ENCODE measurements at places on chromosomes 2 and 18.
A peak's percentile ranks its signal among the peaks of the same experiment; 100 is the strongest.

- no peak for DNase-seq
Observed at GRCh38 chr18:8526332-8526731, 82.9 kb upstream of the RAB12 start.

- DNase-seq = no peak
Observed at GRCh38 chr2:8524388-8524787, 157.5 kb upstream of the ID2 start.

GRCh38 chr18:59062643-59063006 lies 77.1 kb upstream of the SEC11C start:
- DNase-seq = no peak

GRCh38 chr18:2893676-2894075 lies 46.9 kb downstream of the EMILIN2 start:
- no peak for DNase-seq

- DNase-seq = no peak
Observed at GRCh38 chr2:158493458-158493857, 36.7 kb downstream of the PKP4 start.

- no peak for DNase-seq
Observed at GRCh38 chr2:234304950-234305349, 191.9 kb downstream of the ARL4C start.

- no peak for DNase-seq
Observed at GRCh38 chr2:239021651-239022436, 174.0 kb downstream of the TWIST2 start.

- DNase-seq = no peak
Observed at GRCh38 chr2:232236200-232236599, 142.4 kb upstream of the ALPP start.

DNA sequence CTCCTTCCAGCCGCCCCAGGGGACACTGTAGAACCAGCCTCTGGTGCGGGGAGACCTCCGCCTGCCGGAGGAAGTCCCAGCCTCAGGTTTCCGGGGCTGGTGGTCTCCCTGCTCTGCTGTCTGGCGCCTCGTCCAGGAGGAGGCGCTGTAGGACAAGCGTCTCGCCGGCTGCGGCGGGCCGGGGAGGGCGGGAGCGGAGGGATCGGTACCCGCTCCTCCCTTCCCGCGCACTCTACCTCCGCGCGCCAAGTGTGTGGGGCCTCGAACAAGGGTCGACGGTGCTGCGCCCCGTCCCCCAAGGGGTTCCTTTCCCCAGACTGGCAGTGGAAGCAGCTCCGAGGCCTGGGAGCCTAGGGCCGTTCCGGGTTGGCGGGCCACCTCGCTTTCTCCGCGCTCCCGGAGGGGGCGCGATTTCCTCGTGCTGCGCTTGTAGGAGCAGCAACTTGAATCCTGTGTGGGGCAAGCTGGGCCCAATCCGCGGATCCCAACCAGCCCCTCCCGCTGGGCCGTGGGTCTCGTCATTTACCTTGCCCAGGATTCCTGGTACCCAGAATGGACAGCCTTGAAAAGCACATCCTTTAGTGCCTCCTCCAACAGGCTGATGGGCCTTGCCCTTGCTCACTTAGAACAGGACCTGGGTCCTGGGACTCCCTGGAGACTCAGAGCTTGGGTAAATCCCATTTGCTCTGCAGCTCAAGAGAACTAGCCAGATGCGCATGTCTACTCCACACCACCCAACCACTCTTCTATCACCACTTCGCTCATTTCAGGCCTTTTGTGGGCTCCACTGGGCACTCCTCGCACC lies 10.6 kb upstream of the HOXD4 start:
- DNase-seq = no peak

- no peak for DNase-seq
Observed at GRCh38 chr2:203994735-203995134, 58.2 kb downstream of the ICOS start.

DNA sequence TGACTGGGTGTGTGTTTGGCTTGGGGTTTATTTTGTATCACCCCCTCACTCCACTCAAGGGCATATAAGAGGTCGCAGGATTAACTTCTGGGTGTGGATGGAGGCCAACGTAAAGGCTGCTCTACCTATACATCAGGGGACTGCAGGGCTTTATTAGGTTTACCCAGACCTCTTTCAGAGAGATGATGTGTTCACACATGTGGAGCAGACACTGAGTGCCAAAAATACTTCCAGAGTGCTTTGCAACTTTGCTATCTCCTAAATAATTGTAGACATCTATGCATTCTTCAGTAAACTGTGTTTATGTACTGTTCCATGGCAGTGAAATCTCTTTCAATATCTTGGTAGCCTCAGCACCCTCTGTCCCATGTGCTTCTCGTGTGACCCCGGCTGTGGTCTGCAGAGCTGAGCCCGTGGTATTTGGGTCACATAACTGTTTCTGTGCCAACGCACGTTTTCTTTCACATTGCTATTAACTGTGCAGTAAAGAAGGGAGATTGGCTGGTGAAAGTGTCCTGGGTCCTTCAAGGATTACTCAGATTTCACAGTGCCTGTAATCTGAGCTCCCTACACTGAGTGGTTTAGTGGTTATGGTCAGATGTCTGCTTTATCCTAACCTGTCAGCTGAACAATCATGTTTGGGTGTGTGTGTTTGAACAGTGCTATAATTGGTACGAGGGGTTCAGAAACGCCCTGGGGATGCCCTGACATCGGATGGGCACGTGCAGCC lies 208.1 kb downstream of the VAPA start:
- DNase-seq = peak; percentile 97

DNA sequence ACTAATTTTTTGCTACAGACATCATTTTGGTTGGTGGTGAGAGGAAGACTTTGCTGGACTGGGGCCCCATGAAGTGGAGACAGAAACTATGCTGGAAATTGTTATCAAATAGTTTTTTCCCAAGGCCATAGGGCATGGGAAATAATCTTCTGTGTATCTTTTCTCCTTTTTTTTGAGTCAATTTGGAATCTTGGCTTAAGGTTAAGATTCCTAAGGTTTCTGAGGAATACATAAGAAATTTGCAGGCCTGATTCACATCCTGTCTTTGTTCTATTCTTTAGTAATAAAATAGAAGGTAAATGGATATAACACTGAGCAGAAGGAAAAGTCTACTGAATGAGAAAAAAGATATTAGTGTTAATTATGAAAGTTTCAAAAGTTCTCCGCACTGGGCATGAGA lies 16.6 kb downstream of the SMC6 start:
- no peak for DNase-seq

GRCh38 chr2:242002944-242003343 lies 133.4 kb downstream of the RTP5 start:
- no peak for DNase-seq

GRCh38 chr2:192827735-192828134 lies 633.0 kb upstream of the TMEFF2 start:
- DNase-seq = no peak

GRCh38 chr2:159879051-159879604 lies 81.1 kb upstream of the CD302 start:
- DNase-seq = no peak

- DNase-seq = peak; percentile 5
Observed at GRCh38 chr2:102166189-102166845, 20.5 kb upstream of the IL1RL2 start.

DNA sequence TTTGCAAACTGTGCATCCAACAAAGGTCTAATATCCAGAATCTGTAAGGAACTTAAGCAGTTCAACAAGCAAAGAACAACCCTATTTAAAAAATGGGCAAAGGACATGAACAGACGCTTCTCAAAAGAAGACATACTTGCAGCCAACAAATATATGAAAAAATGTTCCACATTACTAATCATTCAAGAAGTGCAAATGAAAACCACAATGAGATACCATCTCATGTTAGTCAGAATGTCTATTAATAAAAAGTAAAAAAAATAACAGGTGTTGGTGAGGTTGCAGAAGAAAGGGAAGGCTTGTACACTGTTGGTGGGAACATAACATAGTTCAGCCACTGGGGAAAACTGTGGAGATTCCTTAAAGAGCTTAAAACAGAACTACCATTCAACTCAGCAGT lies 126.2 kb downstream of the NAT8 start:
- no peak for DNase-seq

GRCh38 chr2:17401096-17401495 lies 117.1 kb downstream of the RAD51AP2 start:
- no peak for DNase-seq

GRCh38 chr2:109272461-109272860 lies 143.5 kb downstream of the SH3RF3 start:
- DNase-seq = no peak

DNA sequence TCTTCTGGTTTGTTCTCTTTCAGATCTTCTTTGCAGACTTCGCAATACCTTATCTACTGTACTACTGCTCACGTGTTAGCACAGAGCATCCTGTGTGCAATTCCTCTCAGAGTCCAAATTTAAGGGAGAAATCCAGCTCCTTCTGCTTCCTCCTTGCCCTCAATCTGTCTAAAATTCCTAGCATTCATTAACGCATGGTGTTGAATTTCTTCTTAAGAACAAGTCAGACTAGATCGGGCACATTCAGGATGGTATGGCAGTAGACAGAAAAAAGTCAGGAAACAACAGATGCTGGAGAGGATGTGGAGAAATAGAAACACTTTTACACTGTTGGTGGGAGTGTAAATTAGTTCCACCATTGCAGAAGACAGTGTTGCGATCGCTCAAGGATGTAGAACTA lies 206.1 kb upstream of the CDH7 start:
- DNase-seq = no peak

- no peak for DNase-seq
Observed at GRCh38 chr2:129443235-129443864, 536.1 kb upstream of the RAB6C start.

DNA sequence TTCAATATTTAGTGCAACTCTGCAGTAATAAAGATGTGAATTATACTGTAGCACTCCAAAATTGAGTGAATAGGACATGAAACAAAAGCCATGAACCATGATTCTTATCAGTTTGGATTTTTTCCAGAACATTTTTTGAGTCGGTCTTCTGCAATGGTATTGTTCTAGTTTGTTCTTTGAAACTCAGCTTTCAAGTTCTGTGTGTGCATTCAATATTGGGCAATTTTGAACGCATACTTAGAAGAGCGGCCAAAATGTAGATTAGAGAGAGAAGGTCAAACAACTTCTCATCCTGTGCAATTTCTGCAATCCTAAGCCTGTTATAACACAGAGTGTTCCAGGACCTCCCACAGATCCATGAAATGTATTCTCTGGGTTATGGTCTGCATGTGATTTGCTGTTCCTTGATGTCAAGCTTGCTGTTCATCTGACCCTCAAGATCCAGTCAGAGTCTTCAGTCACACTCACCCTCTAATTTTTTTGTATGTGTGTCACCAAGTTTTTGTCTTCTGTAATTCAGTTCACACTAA lies 48.3 kb downstream of the TSPYL6 start:
- no peak for DNase-seq

DNA sequence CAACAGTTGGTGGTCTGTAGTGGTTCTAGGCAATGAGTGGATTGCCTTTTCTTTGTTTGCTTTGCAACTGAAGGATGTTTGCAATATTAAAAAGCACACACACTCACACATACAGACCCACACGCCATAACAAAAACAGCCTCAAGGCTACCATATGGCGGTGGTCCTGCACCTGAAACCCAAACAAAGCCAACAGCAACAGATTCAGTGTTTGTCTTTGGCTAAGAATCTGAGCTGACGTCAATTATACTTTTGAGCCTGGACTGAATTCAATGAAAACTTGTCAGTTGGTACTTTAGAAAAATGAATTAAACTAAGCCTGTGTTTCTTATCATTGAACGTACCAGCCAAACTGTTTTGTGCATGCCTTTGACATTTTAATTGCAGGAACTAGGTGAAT lies 65.0 kb upstream of the NYAP2 start:
- DNase-seq = peak; percentile 96

- DNase-seq = no peak
Observed at GRCh38 chr2:215450188-215451011, 14.5 kb upstream of the FN1 start.

GRCh38 chr18:44510390-44510789 lies 170.3 kb upstream of the SETBP1 start:
- DNase-seq = no peak

DNA sequence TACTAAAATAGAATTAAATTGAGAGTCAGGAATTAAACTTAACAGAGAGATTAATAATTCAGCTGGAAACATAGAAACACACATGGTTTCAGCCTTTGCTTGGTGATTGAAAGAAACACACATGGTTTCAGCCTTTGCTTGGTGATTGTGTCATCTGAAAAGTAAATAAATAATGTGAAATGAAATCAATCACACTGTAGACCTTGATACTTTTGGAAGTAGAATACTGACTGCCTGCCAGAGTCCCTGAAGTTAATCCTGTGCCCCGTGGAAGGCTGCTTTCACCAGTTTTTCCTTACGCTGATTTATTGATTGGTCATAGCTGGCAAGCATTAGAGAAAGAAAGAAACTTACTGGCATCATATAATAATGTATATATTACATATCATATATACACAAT lies 1252.7 kb upstream of the FAM98A start:
- DNase-seq = no peak

DNA sequence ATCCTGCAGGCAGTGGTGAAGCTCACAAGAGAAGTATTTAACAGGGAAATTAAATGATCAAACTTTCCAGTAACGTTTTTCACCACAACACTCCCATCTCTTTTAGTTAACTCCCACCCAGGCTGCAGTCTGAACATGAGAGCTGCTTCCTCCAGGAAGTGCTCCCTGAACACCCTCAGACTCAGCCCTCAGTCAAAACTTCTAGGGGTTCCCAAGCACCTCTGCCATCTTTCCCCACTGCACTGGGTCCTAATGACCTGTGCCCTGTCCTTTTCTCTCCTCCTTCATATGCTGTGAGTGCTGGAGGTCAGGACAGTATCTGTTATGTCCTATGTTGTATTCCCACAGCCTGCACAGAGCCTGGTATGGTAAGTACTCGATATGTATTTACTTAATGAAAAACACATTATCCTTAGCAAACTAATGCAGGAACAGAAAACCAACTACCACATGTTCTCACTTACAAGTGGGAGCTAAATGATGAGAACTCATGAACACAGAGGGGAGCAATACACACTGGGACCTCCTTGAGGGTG lies 49.2 kb upstream of the ASPRV1 start:
- DNase-seq = no peak

All from NCI-H748 treated with DMSO at 0.1 percent for 48 hours (cell line).